ENCODE measurements at places on chromosomes 13 and 19.

- no peak for DNase-seq
These were observed 59.3 kb downstream of the ITGBL1 start for GRCh38 chr13:101511766-101512165.

GRCh38 chr13:51849145-51850101 lies 4.4 kb upstream of the TMEM272 start:
- no peak for DNase-seq

- DNase-seq = no peak
These were observed 385.6 kb downstream of the IRS2 start for GRCh38 chr13:109400624-109401257.

GRCh38 chr13:111511219-111511732 lies 190.8 kb downstream of the TEX29 start:
- DNase-seq = no peak

DNA sequence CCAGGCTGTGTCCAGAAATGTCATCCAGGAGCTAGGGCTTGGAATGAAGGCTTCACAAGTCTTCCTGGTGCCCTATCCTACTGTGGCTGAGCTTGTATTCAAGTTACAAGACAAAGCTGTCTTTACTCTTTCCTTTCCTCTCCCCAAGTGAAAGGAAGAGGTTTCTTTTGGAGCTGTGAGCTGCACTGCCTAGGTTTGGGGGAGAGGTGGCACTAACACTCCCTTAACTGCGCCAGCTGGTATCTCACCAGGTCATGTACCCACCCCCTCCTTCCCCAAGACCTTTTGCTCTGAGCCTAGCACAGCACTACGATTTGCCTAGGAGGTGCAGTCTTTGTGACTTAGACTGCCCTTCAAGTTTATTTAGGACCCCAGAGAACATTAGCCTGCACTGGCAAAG lies 2053.6 kb upstream of the PRR20A start:
- no peak for DNase-seq
